T-helper 2 cell treated with Interferon-gamma antibody and Interleukin-4, amounts not matched to agents 100 ng/mL and 5 ng/mL, for 36 hours (primary cell): ENCODE measurements at places on chromosomes 7 and 10. TPM values are rescaled to one million over a fixed set of nuclear protein-coding genes. Genes with fewer than 3 reads are reported as not detected.

The TEX47 gene
- total RNA-seq = not detected in 2 replicates

The LBX1 gene
- total RNA-seq = not detected in 2 replicates

The CAV1 gene
- not detected in 2 replicates for total RNA-seq

The SRGN gene
- total RNA-seq = 215 and 220 TPM in 2 replicates

The GCK gene
- 0.18 and 0.25 TPM in 2 replicates for total RNA-seq

The TSPAN13 gene
- total RNA-seq = 0.57 and 1.1 TPM in 2 replicates

The OR2A1 gene
- total RNA-seq = 0.09 TPM in 1 of 2 replicates, not detected in the other

The ZNF853 gene
- 0.14 and 0.16 TPM in 2 replicates for total RNA-seq

The SKIDA1 gene
- 0.16 and 0.25 TPM in 2 replicates for total RNA-seq

The EN2 gene
- total RNA-seq = not detected in 2 replicates

The OR9A2 gene
- not detected in 2 replicates for total RNA-seq

The LRRC61 gene
- total RNA-seq = 20.7 and 20.9 TPM in 2 replicates

The NKX1-2 gene
- not detected in 2 replicates for total RNA-seq

The HYAL4 gene
- total RNA-seq = not detected in 2 replicates

The ASIC3 gene
- 6.0 and 6.6 TPM in 2 replicates for total RNA-seq

The TMEM106B gene
- 31.2 and 32.7 TPM in 2 replicates for total RNA-seq

The DNTT gene
- not detected in 2 replicates for total RNA-seq

The JCAD gene
- total RNA-seq = 2.5 and 3.2 TPM in 2 replicates

The TMEM176A gene
- total RNA-seq = not detected in 2 replicates

The IFIT2 gene
- 4.7 and 5.9 TPM in 2 replicates for total RNA-seq

The IRF5 gene
- 7.2 and 8.0 TPM in 2 replicates for total RNA-seq

The MGAM2 gene
- not detected in 2 replicates for total RNA-seq

The SVOPL gene
- total RNA-seq = 1.0 and 1.2 TPM in 2 replicates

The TMEM178B gene
- total RNA-seq = 0.43 and 0.80 TPM in 2 replicates

The TMEM213 gene
- not detected in 2 replicates for total RNA-seq

The VPS37D gene
- total RNA-seq = 0.14 TPM in 1 of 2 replicates, not detected in the other
